ENCODE measurements at places on chromosomes 12 and 14. TPM values are rescaled to one million over a fixed set of nuclear protein-coding genes. Genes with fewer than 3 reads are reported as not detected.

RPGRIP1 gene
- total RNA-seq, result not detected

ERO1A gene
- total RNA-seq, result 10.4 TPM

AJUBA gene
- 77.8 TPM for total RNA-seq

FBLN5 gene
- 24.5 TPM for total RNA-seq

EXOC3L4 gene
- 0.52 TPM for total RNA-seq

RNF212B gene
- not detected for total RNA-seq

AQP2 gene
- not detected for total RNA-seq

RNASE4 gene
- total RNA-seq, result 17.7 TPM

METTL17 gene
- 45.4 TPM for total RNA-seq

EP400 gene
- 11.0 TPM for total RNA-seq

TAS2R50 gene
- 7.8 TPM for total RNA-seq

CBX5 gene
- total RNA-seq, result 49.6 TPM

EGLN3 gene
- total RNA-seq, result 60.0 TPM

ATF7IP gene
- 32.9 TPM for total RNA-seq

PFDN5 gene
- 686 TPM for total RNA-seq

TBC1D30 gene
- total RNA-seq, result 0.52 TPM

ARHGEF25 gene
- 23.0 TPM for total RNA-seq

ENDOU gene
- 1.0 TPM for total RNA-seq

C14orf132 gene
- 8.9 TPM for total RNA-seq

NKX2-8 gene
- total RNA-seq, result not detected

ANKRD33 gene
- not detected for total RNA-seq

IAPP gene
- total RNA-seq, result not detected

KRT6C gene
- not detected for total RNA-seq

DTX1 gene
- 3.1 TPM for total RNA-seq

KLRC4 gene
- total RNA-seq, result not detected

NEUROD4 gene
- total RNA-seq, result not detected

CPNE6 gene
- total RNA-seq, result not detected

CLBA1 gene
- 2.1 TPM for total RNA-seq

TOMM20L gene
- not detected for total RNA-seq
